ENCODE measurements at places on chromosomes 5 and 9.

- H3K4me3 ChIP-seq: no peak overlapping the region
- H3K36me3 ChIP-seq: no peaks in the 10 kb centered on the region
- no peaks in the 10 kb centered on the region for H3K27me3 ChIP-seq
These were observed 133.6 kb upstream of the HMHB1 start for GRCh38 chr5:143678148-143678905.

- no peak overlapping the region for H3K4me3 ChIP-seq
- H3K27ac ChIP-seq: no peak overlapping the region
These were observed 404.9 kb upstream of the ZNF608 start for GRCh38 chr5:125151150-125151900.

GRCh38 chr9:23598994-23599393 lies 227.0 kb downstream of the ELAVL2 start:
- H3K36me3 ChIP-seq: no peaks in the 10 kb centered on the region
- H3K4me3 ChIP-seq: no peak overlapping the region
- H3K27ac ChIP-seq: no peak overlapping the region
- no peak for ATAC-seq
- no peaks in the 10 kb centered on the region for H3K27me3 ChIP-seq

- H3K27me3 ChIP-seq: no peaks in the 10 kb centered on the region
- no peak for ATAC-seq
- H3K36me3 ChIP-seq: no peaks in the 10 kb centered on the region
- no peak overlapping the region for H3K4me3 ChIP-seq
- H3K4me1 ChIP-seq: no peaks in the 10 kb centered on the region
- H3K27ac ChIP-seq: no peak overlapping the region
These were observed 47.4 kb downstream of the MYO10 start for GRCh38 chr5:16888694-16889124.

GRCh38 chr5:45695804-45696156 lies 400 bp downstream of the HCN1 start:
- H3K27ac ChIP-seq: no peak overlapping the region
- H3K4me3 ChIP-seq: no peak overlapping the region
- no peaks in the 10 kb centered on the region for H3K4me1 ChIP-seq
- H3K36me3 ChIP-seq: no peaks in the 10 kb centered on the region
- H3K27me3 ChIP-seq: peaks cover 26% of the 10 kb centered on the region

- H3K4me3 ChIP-seq: no peak overlapping the region
- no peak for ATAC-seq
- H3K27ac ChIP-seq: no peak overlapping the region
- H3K4me1 ChIP-seq: no peaks in the 10 kb centered on the region
- H3K27me3 ChIP-seq: no peaks in the 10 kb centered on the region
- H3K36me3 ChIP-seq: no peaks in the 10 kb centered on the region
These were observed 31.6 kb downstream of the CDH6 start for GRCh38 chr5:31225118-31225517.

DNA sequence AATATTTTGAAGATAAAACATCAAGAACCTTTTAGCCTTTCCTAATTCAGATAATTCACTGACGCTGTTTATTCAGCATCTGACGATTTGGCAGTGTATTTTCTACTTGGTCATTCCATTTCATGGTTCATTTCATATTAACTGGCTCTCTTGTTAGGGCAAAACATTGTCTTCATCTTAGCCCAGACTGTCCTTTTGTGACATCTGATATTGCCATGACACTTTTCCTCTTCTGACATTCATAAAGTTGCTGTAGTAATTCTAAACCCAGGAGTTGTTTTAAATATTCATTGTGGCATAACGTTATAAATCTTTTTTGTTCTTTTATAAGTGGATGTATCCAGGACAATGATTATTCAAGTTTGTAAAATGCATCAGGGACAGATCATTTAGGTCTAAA lies 1.8 kb downstream of the SCAMP1 start:
- no peak for ATAC-seq
- peak overlapping the region; percentile 28 for H3K4me3 ChIP-seq
- peaks cover 48% of the 10 kb centered on the region for H3K4me1 ChIP-seq
- H3K36me3 ChIP-seq: no peaks in the 10 kb centered on the region
- no peak overlapping the region for H3K27ac ChIP-seq
- H3K27me3 ChIP-seq: no peaks in the 10 kb centered on the region

DNA sequence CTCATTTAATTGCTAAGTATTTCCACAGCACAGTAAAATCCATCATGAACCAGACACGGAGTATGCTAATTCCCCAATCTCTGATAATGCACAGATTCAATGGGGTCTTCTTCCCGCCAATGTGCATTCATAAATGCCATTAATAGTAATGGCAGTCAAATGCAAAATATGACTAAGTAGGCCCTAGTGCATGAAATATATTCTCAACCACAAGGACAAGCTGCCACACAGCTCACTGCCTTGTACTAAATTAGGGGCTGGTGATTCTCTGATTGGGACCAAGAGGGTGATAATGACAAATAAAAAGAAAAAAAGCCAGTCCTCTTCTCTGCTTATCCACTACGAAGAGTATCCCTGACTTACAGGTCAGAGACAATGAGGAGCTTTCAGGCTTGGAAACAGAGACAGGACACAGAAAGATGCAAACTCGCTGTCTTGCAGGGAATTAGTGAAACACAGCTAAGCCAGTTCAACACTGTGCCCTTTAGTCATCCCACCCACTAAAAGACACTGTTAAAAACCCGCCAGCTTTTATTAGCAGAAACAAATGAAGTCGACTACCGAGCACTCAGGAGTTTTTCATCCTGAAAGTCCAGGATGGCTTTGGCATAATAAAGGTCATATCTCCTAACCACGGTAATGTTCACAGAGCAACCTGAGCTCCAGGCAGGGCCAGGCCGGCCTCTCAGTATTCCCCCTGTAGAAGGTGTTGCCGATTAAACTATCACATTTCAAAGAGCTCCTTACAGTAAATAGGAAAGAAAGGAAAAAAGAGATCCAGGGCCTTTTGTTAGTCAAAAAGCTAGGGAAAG lies 148.1 kb downstream of the EBF1 start:
- peaks cover 20% of the 10 kb centered on the region for H3K36me3 ChIP-seq
- peak; percentile 44 for ATAC-seq
- H3K4me1 ChIP-seq: peaks cover 95% of the 10 kb centered on the region
- no peaks in the 10 kb centered on the region for H3K27me3 ChIP-seq

DNA sequence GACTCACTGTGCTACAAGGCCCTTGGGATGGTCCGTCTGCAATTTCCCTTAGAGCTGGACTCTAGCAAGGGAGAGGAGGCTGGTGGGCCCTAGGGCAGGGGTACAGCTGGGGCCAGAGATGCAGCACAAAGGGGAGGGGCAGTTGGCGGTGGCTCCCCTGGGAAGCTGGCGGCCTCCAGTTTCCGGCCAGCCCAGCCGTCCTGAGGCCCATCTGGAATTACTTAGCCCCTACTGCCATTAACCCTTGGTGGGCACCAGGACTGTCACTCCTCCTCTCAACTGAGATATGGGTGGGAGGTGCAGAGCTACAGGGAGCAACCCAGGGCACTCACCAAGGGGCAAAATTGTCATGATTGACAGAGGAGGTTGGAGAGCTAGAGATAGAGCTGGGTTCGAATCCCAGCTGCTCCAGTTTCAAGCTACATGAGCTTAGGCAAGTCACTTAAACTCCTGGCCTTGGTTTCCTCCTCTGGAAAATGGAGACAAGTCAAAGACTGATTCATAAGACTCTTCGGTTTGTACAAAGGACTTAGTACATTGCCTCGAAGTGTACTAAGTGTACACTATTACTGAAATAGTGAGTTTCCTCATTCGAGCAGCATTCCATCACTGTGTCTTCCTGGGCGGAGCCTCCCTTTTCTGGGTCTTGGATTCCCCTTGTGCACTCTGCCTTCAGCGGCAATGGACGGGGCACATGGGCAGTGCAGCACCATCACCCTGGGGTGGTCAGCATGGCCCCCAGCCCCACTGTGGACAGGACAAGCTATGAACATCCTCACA lies 2.7 kb upstream of the PDGFRB start:
- no peak overlapping the region for H3K27ac ChIP-seq
- peaks cover 61% of the 10 kb centered on the region for H3K4me1 ChIP-seq
- no peaks in the 10 kb centered on the region for H3K36me3 ChIP-seq
- no peak for ATAC-seq
- no peak overlapping the region for H3K4me3 ChIP-seq
- no peaks in the 10 kb centered on the region for H3K27me3 ChIP-seq

- H3K4me3 ChIP-seq: no peak overlapping the region
- no peak overlapping the region for H3K27ac ChIP-seq
- no peaks in the 10 kb centered on the region for H3K36me3 ChIP-seq
- H3K27me3 ChIP-seq: peaks cover 31% of the 10 kb centered on the region
- no peak for ATAC-seq
These were observed 254.7 kb downstream of the MAN2A1 start for GRCh38 chr5:109944461-109944860.

GRCh38 chr5:170821257-170821800 lies 37.8 kb downstream of the GABRP start:
- ATAC-seq: peak; percentile 37
- H3K27me3 ChIP-seq: no peaks in the 10 kb centered on the region
- no peak overlapping the region for H3K4me3 ChIP-seq

GRCh38 chr5:41747301-41747700 lies 122.9 kb downstream of the OXCT1 start:
- H3K36me3 ChIP-seq: peaks cover 21% of the 10 kb centered on the region
- ATAC-seq: no peak
- H3K27ac ChIP-seq: no peak overlapping the region
- no peak overlapping the region for H3K4me3 ChIP-seq

DNA sequence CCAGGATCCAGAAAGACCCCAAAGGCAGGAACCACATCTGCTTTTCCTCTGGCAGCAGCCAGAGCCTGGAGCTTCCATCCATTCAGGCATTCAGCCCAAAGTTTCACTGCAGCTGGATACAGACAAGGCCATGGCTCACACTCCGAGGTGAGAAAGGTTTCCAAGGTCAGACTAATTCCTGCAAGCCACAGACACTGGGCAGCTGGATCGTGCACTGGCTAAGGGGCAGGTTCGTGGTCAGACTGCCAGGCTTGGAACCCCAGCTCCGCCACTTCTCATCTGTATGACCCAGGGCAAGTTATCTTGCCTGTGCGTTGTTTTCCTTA lies 36.9 kb downstream of the SPOCK1 start:
- H3K27ac ChIP-seq: no peak overlapping the region
- H3K27me3 ChIP-seq: peaks cover 17% of the 10 kb centered on the region
- ATAC-seq: no peak

DNA sequence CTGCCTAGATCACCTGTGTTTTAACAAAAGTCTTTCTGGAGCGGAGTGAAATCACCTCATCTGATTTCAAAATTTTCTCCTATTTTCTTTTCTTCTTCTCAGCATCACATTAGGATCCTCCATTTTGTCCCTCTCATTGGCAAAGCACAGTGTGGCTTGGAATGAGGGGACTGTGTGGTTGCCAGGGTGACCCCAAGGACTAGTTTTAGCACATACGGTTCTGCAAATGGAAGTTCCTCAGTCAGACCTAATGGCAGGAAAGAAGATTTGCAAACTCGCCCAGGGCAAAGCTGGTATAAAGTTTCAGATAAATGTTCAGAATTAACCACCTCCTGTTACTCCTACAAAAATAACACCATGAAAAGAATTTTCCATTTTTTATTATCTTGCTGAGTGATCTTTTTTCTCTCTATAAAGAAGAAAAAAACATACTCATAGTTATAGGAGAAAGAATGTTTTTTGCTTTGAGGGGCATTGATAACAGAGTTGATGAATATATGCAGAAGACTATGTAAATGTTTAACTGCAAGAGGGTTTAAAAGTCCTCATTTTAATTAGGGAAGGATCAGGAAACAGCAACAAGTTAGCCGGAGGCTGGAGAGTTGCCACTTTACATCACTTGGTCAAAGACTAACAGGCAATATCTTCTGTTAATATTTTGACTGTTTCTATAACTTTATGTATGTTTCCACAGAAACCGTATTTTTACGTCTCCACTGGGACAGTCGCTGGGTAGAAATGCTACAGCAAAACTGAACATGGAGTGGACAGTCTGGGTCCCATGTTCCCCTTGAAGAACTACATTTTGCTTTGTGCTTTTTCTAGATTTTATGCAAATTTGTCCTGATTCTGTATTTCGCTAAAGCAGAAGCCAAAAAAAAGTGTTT lies 257.8 kb downstream of the NR2F1-AS1 start:
- no peak overlapping the region for H3K4me3 ChIP-seq
- H3K27ac ChIP-seq: no peak overlapping the region
- no peak for ATAC-seq
- H3K27me3 ChIP-seq: no peaks in the 10 kb centered on the region
- H3K36me3 ChIP-seq: no peaks in the 10 kb centered on the region
- H3K4me1 ChIP-seq: no peaks in the 10 kb centered on the region

DNA sequence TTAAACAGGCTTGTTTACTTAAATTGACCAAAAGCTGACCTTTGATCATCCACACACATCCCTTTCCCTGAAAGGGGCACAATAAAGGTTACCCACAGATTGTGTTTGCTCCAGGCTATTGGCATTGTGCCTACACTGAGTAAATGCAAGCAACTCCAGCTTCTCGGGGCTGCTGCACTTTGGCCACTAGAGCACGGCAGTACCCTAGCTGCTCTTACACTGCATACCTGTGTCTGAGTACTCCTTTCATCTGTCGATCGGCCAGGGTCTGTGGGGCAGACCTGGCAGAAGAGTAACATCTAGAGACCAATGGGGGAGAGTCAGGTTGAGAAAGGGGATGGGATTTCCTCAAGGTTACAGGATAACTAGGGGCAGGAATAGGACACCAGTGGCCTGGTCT lies 281.9 kb upstream of the NMUR2 start:
- no peaks in the 10 kb centered on the region for H3K36me3 ChIP-seq
- no peak for ATAC-seq
- H3K27me3 ChIP-seq: no peaks in the 10 kb centered on the region
- no peak overlapping the region for H3K27ac ChIP-seq

DNA sequence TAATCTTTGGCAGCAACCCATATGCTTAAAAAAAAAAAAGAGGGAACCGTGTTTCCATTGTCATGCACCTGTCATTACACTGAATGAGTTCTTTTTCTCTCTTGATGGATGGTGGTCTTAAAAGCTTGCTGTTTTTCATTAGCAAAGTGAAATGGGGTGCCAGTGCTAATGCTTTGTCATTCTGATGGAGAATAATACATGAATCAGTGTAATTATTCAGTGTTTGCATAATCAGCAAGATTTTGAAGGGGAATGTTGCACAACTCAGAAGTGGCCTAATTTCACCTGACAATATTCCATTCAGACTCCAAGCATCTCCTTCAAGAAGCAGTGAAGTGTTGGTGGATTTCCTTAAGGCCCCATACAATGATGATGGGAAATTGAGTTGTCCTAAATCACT lies 38.1 kb downstream of the MAP1B start:
- H3K4me1 ChIP-seq: no peaks in the 10 kb centered on the region
- H3K36me3 ChIP-seq: no peaks in the 10 kb centered on the region
- no peak overlapping the region for H3K27ac ChIP-seq

GRCh38 chr5:157263496-157264090 lies 2.3 kb upstream of the CYFIP2 start:
- H3K27me3 ChIP-seq: no peaks in the 10 kb centered on the region
- peaks cover 46% of the 10 kb centered on the region for H3K4me1 ChIP-seq
- H3K36me3 ChIP-seq: peaks cover 9% of the 10 kb centered on the region
- H3K27ac ChIP-seq: peak overlapping the region; percentile 70
- no peak for ATAC-seq

DNA sequence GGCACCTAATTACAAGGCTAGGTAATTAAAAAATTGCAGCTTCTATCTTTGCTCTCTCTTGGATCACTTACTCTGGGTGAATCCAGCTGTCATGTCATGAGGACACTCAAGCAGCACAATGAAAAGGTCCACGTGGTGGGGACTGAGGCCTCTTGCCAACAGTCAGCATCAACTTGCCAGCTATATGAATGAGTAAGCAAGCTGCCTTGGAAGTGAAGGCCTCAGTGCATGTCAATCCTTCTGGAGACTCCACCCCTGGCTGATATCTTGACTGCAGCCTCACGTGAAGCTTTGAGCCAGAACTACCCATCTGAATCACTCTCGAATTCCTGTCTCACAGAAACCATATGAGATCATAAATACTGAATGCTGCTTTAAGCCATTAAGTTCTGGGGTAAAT lies 140.5 kb downstream of the SNX18 start:
- no peak overlapping the region for H3K27ac ChIP-seq
- H3K4me1 ChIP-seq: peaks cover 10% of the 10 kb centered on the region
- no peaks in the 10 kb centered on the region for H3K36me3 ChIP-seq
- H3K27me3 ChIP-seq: no peaks in the 10 kb centered on the region

Measured in stimulated activated memory B cell treated with anti-CD40 and anti-IgM and Interleukin-4, amounts not matched to agents 10 μg/mL and 1 μg/mL and 100 μg/mL, for 72 hours (primary cell).